Stimulated activated memory B cell treated with anti-CD40 and anti-IgM and Interleukin-4, amounts not matched to agents 10 μg/mL and 1 μg/mL and 100 μg/mL, for 72 hours (primary cell): ENCODE measurements at places on chromosomes 7 and 10.
A peak's percentile ranks its signal among the peaks of the same experiment; 100 is the strongest.

DNA sequence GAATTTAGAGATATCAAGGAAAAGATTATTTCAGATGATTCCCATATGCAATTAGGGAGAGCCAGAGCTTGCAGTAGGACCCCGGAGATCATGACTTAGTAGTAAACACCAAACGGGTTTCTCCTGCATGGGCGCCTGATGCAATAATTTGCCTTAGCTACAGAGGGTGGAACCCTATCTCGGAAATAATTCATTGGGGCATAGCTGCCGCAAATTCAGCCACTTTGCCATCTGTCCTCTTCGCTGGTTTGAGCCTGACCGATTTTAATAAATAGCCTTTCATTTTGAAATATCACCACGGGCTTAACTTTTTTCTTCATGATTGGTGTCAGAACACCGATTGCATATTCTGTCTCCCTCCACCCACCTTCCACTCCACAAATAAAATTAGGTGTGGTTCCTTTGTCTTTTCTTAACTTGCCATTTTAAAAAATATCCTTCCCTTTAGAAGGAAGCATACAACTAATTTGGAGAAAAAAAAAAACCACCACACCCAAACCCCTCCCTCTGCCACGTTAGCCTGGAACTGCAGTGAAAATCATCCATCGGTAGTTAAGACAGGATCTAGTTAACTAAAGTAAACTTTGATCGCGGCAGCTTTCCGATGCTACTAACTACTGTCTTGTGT lies 1.4 kb downstream of the GARS1 start:
- ATAC-seq: no peak

- ATAC-seq: no peak
These were observed 229.1 kb upstream of the MKLN1 start for GRCh38 chr7:131098527-131098926.

DNA sequence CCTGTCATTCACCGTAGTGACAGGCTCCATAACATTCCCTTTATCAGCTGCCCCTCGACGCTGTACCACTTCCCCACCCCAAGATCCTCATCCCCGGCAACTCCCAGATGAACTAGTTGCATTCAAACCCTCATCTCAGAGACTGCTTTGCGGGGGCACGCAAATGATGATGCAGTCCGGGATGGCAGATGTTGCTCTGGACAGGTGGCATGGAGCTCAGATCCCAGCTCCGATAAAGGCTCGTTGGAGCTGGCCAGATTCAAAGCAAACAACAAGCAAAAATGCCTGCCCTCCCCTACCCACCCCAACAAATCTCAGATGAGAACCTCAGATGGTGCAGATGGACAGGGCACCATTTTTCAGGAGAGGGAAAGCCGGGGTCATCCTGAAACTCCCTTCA lies 46.7 kb downstream of the CARD11 start:
- no peak for ATAC-seq

DNA sequence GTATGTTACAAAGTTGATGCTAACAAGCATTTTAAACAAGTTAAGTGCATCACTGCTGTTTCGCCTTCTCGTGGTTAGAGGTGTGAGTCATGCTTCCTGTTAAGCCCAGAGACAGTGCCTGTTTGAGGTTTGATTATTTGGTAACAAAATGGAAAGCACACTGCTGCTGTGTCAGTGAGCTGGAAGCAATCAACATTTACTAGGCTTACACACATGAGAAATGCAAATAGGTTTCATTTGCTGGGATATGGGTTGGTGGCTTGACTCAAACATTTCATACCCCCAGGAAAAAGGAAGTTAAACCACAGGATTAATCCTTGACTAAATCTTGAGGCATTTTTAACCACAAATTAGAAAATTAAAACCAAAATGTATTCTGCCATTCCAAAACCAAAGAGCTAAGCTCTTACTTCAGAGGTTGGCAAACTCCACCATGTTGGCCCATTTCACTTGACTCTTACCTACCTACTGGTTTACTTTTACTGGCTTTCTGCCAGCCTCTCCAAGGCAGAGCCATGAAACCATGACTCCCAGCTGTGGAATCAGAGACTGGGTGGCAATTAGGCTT lies 139.2 kb downstream of the ETV1 start:
- ATAC-seq: peak; percentile 61

DNA sequence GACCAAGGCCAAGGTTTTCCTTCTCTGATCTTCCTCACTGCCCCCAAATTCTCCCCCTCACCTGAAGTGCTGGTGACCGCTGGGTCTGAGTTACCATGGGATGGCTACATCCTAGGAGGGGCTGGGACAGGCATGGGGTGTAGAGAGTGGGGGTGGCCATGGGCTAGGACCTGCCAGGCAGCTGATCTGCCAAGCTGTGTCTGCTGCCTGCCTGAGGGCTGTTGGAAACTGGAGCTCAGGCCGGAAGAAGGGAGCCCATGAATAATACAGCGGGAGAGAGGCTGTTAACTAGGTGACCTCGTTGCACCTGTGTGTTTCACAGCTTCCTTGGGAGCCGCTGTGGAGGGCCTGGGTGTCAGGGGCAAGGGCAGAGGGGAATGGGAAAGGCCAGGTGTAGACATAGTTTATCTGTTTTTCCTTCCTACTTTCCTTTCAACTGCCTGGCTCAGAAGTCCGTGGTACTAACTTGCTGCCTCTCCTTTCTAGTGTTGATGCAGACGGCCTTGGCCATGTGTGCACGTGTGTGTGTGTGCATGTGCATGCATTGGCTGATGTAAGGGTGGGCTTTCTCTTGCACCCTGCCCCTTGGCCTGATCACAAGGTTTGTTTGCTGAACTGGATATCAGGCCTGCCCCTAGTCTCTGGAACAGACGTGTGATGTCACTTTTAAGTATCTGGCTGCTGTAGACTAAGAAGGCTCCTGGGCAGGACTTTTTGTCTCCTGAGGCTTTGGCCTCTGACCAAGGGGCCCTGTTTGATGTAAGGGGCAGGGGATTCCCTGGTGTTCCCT lies 11.9 kb downstream of the CDH23 start:
- no peak for ATAC-seq

DNA sequence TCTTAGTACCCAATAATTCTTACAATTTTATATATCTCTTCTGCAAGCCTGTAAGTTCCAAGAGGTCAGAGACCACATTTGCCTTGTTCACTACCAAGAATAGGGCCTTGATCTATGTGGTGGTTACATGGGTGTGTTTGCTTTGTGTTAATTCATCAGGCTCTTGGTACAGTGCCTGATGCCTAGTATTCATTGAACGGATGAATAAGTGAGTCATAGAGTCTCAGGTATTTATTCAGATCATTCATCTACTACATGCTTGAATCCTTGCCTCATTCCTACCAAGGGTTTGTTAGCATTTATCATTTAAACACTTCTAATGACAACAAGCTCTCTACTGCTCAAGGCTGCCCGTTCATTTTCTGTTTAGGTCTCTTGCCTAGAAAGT lies 11.3 kb upstream of the SGPL1 start:
- ATAC-seq: no peak

- ATAC-seq: no peak
These were observed 56.6 kb downstream of the MPLKIP start for GRCh38 chr7:40077849-40078248.

- no peak for ATAC-seq
These were observed 602.9 kb upstream of the GHITM start for GRCh38 chr10:83536426-83536825.

- ATAC-seq: no peak
These were observed 11.7 kb downstream of the PRKAG2 start for GRCh38 chr7:151865070-151865670.

GRCh38 chr7:106952001-106952657 lies 87.0 kb downstream of the PIK3CG start:
- ATAC-seq: no peak

GRCh38 chr10:34809796-34810195 lies 5.3 kb downstream of the PARD3 start:
- ATAC-seq: no peak

GRCh38 chr7:95430864-95431263 lies 4.0 kb downstream of the PON2 start:
- ATAC-seq: no peak

DNA sequence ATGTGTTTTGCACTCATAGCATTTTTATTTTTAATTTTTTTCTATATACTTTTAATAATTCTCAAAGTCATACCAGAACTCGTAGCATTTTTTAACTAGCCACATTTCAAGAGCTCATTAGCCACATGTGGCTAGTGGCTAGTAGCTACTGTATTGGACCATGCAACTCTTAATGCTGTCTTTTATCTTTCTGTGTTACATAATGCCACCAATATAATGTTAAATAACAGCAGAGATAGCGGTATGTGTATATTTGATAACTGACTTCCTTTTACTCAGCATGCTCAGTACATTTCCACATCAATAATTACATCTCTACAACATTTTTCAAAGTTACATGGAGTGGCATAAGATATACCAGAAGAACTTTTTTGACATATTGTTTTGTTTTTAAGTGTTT lies 91.4 kb downstream of the CDK13 start:
- no peak for ATAC-seq

DNA sequence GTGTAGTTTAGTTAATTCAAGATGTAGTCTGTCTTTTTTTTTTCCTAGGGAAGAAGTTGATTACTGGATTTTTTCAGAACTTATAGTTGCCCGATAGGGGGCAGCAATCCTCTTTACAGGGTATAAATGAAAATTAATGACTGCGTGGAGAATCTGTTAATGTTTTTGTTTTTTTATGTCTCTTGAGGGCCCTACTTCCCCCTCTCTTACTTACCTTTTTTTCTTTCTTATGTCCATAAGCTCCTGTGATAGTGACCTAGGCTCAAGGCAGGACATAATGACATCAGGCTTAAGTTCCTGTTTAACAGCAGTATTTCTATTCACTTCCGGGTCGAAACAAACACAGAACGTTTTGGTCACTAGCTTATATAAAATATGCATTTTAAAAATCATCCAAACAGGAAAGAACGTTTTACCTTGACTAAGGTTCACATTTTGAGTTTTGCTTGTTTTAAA lies 18.8 kb downstream of the CDC123 start:
- no peak for ATAC-seq

- ATAC-seq: no peak
These were observed 108.7 kb downstream of the NRBF2 start for GRCh38 chr10:63241841-63242281.

- ATAC-seq: no peak
These were observed 328.4 kb upstream of the C7orf33 start for GRCh38 chr7:148261996-148262688.

GRCh38 chr10:70542565-70542938 lies 60.0 kb downstream of the PRF1 start:
- no peak for ATAC-seq

DNA sequence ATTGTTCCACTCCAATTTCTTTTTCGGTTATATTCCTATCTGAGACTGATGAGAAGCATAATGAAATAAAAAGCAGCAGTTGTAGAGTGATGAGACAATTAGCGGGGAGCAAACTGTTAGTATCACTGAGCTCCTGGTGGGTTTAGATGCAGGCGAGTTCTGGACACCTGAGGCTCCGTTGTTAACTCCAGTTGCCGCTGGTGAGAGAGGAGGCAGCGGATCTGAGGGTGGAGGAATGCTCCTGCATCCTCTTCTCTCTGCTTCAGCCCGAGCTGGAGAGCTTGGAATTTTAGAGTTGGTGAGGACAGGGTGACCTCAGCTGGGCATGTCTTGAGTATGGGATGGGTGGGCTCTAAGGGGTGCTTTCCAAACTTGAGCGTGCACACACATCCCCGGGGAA lies 31.4 kb downstream of the LRMDA start:
- no peak for ATAC-seq
